ENCODE measurements at places on chromosomes 13 and 19.

- DNase-seq, result no peak
These were observed 85.3 kb downstream of the GADD45B start for GRCh38 chr19:2561221-2561620.

DNA sequence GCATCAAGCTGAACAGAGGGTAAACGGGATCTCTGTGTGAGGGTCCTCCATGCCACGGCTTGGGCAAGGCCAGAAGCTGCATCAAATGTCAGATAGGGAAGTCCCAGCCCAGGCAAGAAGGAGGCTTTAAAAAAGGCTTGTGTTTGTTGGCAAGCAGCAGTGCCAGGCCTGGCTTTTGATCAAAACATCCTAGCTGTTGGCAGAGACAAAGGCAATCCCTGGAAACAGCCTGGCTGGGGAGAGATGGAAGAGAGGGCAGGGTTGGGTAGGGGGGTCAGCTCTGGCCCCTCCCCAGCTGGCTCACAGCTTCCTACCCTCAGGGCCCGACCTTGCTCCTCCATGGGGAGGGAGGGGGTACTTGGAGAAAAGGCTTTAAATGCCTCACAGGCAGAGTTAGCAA, 61.8 kb upstream of the KCTD15 start:
- DNase-seq, result no peak

DNA sequence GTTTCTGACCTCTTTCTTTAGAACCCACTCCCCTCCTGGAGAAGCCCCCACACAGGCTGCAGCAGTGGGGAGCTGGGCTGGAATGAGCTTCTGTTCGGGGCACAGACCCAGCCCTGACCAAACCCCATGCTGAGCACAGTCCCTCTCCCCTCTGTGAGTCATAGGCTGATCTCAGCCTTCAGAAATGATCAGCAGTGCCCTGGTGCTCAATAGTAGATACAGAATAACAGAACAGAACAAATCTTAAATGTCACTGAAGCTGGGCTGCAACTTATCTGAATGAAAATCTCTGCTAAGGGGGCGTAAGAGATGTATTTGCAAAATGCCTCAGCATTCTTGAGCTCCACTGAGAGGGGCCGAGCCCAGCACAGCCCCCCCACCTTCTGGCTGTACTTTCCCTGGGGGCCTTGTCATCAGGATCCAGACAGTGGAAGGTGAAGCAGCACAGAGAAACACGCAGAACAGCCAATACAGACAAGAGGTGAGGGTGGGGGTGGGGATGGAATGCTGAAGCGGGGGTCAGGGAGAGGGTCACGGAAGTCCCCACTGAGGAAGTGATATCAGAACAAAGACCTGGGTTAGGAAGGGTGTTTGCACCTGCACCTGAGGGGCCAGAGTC, 9.9 kb downstream of the ZNF665 start:
- DNase-seq, result no peak

- DNase-seq, result no peak
These were observed 6.5 kb downstream of the KCTD4 start for GRCh38 chr13:45194081-45194939.

DNA sequence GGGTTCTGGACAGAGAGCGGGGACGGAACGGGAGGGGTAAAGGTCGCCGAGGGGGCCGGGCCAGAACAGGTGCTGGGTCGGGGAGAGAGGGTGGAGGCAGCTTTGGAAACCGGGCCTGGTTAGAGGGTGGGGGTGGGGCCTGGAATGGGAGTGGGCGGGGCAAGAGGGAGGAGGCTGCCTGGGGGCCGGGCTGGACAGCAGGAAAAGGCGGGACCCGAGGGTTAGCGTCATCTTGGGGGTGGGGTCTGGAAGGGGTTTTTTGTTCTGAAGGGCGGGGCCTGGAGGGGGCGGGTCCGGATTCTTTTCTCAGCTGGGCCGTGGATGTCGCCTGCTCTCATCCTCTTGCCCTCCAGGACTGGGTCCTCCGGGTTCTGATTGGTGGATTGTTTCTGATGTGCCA, 4.3 kb upstream of the ZNF813 start:
- DNase-seq, result no peak

GRCh38 chr13:49319551-49319950, 71.8 kb downstream of the CDADC1 start:
- no peak for DNase-seq

DNA sequence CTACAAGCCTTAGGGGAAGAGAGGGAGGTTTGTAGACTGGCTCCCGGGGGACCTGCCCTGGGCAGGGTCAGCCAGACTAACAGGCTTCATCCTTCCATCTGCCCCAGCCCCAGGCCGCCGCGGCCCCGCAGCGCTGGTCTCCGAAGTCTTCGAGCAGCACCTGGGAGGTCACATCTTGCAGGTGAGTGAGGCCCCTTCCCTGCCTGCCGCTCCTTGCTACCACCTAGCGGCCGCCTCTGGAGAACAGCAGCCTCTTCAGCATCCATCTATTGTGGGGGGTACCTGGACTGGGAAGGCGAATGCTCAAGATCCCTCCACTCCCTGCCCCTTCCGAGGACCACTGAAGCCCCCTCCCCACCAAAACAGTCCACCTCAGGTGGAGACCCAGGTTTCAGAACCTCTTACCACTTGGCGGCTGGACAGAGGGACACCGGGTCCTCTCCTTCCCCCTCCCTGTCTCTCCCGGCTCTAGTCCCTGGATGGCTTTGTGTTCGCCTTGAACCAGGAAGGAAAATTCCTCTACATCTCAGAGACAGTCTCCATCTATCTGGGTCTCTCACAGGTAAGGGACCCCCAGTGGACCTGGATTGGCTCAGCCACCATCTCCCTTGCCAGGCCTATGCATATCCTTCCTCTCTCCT, 12.7 kb downstream of the NPAS1 start:
- peak; percentile 50 for DNase-seq

DNA sequence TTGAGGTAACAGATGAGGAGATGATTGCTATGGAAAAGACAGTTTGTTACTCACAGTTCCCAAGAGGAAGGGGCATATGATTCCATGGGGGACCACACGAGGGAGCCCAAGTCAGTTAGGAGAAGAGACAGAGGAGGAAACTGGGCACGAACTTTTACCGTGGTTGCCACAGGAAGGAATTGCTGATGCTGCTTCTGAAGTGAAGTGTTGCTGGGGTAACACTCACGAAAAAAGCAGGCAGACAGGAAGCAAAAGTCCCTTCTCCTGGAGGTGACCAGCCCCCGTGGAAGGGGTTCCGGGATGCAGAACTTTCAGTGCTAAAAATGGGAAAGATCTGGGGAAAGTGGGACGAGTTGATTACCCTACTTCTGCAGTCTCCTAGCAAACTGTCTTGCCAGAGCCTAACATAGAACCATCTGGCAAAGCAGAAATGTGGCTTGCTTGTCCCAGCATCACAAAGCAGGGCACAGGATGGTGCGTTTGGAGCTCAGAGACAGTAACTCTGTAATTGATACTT, 35.4 kb upstream of the MAP3K10 start:
- DNase-seq, result peak; percentile 35

DNA sequence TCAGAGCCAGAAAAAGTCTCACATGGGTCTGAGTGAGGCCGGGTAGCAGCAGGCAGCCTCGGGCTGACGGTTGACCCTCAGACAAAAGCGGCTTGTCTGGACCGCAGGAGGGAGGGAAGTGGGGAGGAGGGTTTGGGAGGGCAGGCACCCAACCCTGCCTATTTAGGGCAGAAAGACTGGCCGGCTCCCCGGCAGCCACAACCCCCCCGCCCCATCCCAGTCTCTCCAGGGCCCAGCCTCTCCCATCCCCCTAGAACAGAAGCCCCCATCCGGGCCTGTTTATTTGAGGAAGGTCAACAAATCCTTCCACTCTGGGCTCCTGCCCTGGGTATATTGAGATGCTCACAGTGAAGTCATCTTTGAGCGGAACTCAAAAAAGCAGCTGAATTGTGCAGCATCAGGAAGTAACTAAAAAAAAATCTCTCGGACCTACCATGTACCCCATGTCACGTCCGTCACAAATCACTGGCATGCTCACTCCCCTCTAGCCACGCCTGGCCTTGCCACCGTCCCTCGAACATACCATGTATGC, 6.3 kb downstream of the DACT3 start:
- no peak for DNase-seq

GRCh38 chr19:38869160-38869835, 8.8 kb downstream of the RINL start:
- DNase-seq, result no peak

DNA sequence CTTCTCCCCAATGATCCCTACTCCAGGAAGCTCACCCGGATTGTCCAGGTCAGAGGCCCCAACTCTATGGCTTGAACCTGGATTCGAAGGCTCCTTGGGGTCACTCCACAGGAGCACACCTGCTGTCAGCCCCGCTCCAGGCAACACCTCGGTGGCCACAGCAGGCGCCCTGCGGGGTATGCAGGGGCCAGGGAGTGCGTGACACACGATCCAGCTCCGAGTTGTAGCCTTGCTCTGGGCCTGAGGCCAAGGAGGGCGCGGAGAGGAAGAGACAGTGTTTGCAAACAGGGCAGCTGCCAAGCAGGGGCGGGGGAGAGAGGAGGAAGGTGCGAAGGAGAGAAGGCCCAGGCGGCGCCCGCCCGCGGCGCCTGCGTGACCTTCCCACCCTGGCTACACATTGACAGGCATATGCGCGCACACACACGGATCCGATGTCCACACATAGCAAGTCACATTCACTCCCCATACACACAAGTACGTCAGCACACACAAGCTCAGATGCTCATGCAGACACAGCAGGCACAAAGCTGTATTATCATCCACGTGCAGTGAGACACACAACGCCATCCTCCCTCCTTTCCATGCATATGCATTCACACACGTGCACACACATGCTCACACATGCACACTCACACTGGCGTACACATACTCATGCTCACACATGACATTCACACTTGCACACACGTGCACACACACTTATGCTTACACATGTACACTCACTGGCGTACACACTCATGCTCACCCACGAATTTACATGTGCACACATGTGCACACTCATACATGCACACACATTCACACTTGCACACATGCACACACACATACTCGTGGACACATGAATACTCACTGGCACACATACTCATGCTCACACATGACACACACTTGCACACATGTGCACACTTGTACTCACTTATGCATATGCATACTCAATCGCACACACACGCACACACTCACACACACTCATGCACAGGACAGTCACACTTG, 10.4 kb downstream of the SBK2 start:
- peak; percentile 51 for DNase-seq

DNA sequence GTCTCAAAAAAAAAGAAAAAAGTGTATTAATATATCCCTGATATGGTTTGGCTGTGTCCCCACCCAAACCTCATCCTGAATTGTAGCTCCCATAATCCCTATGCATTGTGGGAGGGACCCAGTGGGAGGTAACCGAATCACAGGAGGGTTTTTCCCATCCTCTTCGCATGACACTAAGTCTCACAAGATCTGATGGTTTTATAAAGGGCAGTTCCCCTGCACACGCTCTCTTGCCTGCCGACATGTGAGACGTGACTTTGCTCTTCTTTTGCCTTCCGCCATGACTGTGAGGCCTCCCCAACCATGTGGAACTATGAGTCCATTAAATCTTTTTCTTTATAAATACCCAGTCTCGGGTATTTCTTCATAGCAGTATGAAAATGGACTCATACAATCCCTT, 17.7 kb downstream of the STK24 start:
- DNase-seq, result no peak

DNA sequence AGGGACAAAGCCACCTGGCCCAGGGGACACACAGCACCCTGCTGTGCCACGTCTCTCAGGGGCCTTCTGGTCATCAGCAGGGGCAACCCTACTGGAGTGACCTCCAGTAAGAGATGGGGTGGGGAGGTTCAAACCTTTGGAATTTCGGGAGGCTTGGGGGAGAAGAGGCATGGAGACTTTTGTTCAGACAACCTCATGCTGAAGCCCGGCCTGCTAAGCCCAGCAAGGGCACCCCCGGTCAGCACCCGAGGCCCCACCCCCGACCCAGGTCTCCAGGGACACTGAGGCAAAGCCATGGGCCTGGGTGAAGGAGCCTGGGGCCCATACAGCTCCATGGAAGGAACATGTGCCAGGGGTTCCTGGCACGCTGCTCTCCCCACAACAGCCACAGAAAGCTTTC, 23.3 kb downstream of the ZNF787 start:
- no peak for DNase-seq

DNA sequence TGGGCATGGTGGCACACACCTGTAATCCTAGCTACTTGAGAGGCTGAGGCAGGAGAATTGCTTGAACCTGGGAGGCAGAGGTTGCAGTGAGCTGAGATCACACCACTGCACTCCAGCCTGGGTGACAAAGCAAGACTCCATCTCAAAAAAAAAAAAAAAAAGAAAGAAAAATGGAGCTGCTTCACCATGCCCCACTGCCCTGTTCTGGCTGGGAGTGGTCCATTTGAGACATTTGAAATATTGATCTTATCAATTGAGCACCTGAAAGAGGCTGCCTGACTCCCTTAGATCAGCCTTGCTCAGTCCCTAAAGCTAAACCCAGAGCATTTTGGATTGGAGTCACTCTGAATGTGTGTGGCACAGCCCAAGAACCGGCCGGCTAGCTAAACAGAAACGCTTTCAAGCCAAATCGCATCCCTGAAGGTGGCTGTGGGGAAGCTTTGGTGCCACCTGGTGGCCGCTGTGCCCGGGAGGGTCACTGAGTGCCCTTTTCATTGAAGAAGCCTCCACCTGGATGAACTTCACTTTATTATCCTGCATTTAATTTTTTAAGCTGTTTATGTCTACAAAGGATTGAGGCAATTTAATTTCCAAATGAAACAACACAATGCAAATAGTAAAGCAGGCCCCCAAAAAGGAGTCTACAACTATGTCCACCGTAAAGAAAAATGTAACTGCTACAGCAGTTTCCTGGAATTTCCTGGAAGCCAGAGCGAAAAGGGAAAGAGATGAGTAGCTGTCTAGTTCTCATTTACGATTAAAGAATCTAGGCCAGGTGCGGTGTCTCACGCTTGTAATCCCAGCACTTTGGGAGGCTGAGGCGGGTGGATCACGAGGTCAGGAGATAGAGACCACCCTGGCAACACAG, 53.1 kb upstream of the SERPINE3 start:
- DNase-seq, result peak; percentile 72

GRCh38 chr19:46946611-46947238, 72.9 kb upstream of the NPAS1 start:
- no peak for DNase-seq

GRCh38 chr13:43664700-43665191, 122.0 kb downstream of the ENOX1 start:
- DNase-seq, result no peak

Measured in LoVo (cell line).